ENCODE measurements at places on chromosomes 13 and 19.
A peak's percentile ranks its signal among the peaks of the same experiment; 100 is the strongest.

DNA sequence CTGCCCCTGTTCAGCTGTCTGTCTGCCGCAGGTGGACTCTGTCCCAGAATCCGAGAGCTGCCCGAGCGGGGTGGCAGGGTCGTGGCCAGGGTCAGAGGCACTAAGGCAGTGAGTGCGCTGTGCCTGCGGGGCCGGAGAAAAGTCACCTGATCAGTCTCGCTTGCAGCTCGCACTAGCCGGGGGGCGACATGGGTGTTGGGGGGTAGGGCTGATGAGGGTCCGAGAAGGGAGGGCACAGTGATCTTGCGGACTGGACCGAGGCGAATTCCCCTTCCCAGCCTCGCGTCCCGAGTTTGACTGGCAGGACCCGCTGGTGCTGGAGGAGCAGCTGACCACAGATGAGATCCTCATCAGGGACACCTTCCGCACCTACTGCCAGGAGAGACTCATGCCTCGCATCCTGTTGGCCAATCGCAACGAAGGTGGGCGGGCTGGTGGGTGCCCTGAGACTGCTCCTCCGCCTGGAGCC, 627 bp downstream of the GCDH start:
- DNase-seq: no peak

- DNase-seq: no peak
Measured at GRCh38 chr13:60032851-60033250, 130.9 kb downstream of the DIAPH3 start.

GRCh38 chr13:81907787-81908372, 1567.0 kb upstream of the SPRY2 start:
- DNase-seq: no peak

DNA sequence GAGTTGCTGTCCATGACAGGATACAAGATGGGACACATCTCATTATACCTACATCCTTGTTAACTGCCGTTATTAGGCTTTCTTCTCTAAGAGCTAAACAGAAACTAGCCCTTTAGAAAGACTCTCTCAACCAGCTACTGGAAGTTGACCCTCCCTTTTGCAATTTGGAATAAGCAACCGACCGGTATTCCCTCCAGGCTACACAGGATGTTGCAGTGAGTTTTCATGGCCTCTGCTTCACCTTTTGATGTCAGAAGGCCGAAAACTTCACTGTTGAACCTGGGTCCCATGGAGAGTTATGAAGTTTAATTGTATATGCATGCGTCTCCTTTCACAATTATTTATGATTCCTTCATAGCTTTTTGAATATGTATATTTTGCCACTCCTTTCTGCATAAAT, 1042.5 kb upstream of the SPRY2 start:
- no peak for DNase-seq

DNA sequence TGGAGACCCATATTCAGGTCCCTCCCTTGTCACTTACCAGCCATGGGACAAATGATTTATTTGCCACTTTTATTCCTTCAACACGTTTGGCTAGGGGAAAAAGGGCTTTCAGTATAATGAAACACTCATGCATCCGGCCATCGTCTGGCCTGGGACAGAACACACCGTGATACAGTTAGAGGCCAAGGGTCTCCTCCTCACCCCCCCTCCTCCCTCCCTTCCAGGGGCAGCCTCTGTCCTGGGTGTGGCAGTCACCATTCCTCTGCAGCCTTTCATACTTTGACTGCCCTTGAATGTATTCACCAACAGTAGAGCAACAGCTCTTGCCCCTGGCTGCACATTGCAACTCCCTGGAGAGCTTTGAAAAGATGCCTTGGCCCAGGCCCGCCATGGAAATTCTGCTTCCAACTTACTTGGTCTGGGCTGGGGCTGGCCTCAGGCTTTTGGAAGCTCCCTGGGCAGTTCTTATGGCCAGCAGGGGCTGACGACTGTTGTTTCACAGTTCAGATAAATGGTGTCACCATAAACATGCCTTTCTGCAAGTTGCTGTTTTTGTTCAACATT, 3.0 kb downstream of the PAK4 start:
- no peak for DNase-seq

DNA sequence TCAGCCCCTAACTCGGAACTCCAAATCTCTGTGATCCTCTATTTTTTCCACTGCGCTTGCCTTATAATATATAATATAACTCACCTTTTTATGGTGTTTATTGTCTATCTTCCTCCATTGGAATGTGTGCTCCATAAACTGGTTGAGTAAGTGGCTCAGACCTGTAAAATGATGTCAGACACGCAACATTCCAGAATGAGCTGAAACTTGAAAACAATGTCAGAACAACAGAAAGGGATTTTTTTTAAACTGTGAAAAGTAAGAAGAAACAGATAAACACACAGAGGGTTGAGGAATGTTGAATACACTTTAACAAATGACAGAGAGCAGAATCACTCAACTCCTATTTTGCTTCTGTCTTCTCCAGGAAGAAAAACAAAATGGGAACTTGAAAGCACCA, 19.1 kb upstream of the FAM216B start:
- no peak for DNase-seq

GRCh38 chr13:51282322-51282721, 57.2 kb upstream of the SERPINE3 start:
- no peak for DNase-seq

DNA sequence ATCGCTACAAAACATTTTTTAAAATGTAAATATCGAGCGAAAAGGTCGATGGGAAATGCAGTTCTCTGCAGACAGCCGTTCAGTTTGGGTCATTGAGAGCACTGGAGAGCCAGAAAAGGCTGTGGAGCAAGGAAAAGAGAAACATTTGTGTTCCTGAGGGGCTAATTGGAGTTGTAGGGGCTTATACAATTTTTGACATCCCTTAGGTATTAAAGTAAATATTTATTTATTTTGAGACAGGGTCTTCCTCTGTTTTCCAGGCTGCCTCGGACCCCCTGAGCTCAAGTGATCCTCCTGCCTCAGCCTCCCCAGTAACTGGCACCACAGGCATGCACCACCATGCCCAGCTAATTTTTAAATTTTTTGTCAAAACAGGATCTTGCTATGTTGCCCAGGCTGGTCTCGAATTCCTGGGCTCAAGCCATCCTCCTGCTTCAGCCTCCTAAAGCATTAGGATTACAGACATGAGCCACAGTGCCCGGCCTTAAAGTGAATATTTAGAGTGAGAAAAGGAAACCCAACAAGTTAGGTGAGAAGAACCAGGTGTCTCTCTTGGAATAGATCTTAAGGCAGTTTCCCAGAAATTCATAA, 825 bp upstream of the YIF1B start:
- DNase-seq: no peak

DNA sequence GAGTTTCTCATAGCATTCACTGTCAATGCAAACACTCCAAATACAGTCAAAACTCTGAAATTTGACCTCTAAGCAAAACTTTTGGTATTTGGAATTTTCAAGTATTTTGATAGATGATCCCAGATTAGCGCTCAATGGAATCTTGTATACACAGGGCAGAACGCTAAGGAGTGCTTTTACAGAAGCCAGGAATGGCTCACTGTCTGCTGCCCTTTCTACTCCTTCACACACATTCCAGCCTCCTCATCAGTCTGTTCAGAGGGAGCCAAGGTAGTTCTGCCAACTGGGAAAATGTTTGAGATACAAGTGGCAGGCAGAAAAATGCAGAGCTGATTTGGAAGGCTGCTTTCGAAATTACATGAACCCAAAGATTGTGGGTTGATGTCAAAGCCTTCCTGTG, 4.4 kb upstream of the STARD13 start:
- no peak for DNase-seq

GRCh38 chr13:64007339-64007738, 2591.7 kb upstream of the PCDH20 start:
- no peak for DNase-seq

- DNase-seq: no peak
Measured at GRCh38 chr13:72643311-72643989, 84.0 kb downstream of the MZT1 start.

- DNase-seq: no peak
Measured at GRCh38 chr19:34393629-34394028, 10.6 kb upstream of the PDCD2L start.

GRCh38 chr13:111216166-111216960, 101.3 kb downstream of the ARHGEF7 start:
- peak; percentile 37 for DNase-seq

DNA sequence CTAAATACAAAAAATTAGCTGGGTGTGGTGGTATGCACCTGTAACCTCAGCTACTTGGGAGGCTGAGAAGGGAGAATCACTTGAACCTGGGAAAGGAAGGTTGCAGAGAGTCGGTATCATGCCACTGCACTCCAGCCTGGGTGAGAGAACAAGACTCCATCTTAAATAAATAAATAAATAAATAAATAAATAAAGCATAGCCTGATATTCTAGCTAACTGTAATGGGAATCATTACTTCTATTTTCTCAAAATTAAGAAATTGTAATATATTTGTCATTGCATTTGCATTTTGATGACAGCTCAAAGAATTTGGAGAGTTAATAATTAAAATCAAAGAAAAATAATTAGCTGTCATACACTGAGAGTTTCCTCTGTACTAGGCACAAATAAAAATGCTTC, 561.1 kb downstream of the EFNB2 start:
- no peak for DNase-seq

DNA sequence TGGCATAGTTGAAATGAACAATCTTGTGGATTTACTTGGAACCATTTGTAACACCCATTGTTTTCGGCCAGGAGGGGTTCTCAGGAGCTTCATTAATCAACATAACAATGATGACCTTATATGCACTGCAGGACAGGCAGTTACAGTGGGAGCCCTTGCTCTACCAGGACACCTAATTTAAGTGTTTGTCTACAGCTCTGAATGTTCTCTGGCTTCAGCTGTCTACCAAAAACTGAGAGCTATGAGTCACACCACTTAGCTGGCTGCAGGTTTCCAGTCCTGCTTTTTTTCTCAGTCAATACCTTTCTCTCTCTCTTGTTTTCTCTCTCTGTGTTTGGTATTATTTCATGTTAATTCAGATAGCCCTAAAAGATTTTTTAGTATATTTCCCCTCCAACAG, 105.4 kb upstream of the MBNL2 start:
- DNase-seq: no peak

DNA sequence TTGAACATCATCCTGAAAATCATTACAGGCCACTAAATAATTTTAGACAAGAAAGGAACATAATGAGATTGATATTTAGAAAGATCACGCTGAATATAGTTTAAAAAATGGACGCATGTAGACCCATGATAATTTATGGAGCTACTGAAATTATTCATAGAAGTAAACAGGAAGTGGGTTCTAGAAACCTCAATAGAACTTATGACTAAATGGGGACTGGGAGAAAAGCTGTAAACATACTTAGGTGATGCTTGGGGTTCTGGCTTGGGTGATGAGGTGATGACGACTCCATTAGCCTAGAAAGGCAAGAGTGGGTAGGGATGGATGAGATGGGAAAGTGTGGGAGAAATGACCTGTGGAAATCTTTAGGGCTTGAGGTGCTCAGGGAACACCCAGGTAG, 484.0 kb downstream of the MYO16 start:
- no peak for DNase-seq

DNA sequence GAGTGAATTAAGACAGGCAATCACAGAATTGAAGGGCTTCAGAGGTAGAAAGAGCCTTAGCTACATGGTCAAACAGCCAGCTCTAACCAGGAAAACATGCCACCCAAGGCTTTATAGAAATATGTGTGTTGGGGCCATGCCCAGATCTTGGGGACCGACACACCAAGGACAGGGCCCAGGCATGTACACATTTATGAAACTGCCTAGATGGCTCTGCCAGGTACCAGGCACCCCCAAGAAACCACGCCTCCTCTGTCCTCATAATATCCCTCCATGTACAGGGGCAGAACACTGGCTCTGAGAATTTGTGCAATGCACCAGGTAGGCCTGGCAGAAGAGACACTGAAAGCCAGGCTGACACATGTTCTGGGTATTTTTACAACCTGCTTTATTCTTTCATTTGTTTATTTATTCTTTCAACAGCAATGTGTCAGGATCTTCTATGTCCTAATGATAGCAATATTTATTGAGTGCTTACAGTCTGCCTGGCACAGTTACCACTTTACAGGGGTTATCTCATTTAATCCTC, 137.9 kb upstream of the LSM14A start:
- no peak for DNase-seq

- no peak for DNase-seq
Measured at GRCh38 chr13:71517004-71517403, 350.0 kb downstream of the DACH1 start.

DNA sequence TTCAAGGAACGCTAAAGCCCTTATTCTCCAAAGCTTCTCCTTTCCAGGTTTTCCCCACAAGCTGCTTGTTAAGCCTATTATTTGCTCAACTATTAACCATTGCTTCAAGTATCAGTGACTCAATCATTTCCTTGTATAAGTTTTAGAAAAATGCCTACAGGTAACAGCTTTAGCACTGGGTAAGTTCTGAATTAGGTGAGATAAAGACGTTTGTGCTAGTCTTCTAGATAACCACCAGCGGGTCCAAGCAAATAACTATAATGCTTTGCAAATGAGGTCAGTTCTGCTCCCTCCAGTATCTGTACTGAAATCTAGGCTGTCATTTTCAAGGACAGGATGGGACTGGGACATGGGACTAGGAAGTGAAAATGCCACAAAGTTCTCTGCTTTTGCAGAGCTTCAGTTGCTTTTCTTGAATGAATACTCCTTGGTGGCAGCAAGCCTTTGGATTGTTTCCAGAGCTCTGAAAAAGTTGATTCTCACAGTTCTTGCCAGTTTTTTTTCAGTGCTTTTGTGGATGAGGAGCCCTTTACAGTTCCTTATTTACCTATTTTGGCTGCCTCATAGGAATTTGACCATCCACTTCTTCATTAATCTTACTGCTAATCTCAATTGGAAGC, 1487.7 kb downstream of the EFNB2 start:
- DNase-seq: no peak

GRCh38 chr19:10321874-10322835, 6.3 kb upstream of the FDX2 start:
- no peak for DNase-seq

GRCh38 chr19:3289971-3290569, 65.6 kb downstream of the CELF5 start:
- no peak for DNase-seq

DNA sequence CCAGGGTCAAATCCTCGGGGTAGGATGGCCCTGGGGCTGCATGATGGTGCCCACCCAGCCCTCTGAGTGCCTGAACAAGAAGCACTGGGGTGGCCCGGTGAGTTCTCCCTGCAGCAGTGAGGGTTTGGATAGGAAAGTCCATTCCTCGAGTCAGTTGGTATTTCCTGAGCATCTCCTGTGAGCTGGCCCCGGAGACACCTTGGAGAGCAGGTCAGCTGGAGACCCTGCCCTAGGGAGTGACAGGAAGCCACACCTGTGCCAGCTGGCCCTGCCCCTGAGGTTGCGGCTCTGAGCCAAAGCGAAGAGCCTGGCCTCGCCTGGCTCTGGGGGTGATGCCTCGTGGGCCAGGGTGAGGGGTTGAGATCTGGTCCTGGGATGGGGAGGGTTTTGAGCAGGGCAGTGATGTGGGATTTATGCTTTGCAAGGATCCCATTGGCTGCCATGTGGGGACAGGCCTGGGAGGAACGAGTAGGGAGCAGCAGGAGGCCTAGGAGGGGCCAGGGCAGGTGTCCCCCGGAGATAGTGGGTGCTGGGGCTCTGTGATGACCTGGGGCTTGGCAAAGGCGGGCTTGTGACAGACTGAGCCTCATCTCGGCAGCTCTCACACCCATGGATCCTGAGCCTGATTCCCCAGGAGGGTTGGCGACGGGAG, 16.0 kb downstream of the CRTC1 start:
- no peak for DNase-seq

- no peak for DNase-seq
Measured at GRCh38 chr19:10093295-10094186, 7.4 kb downstream of the SHFL start.

All from CD4-positive, alpha-beta T cell treated with Interleukin-4 for 1 hour (primary cell).